ENCODE measurements at places on chromosomes 2 and 18.

DNA sequence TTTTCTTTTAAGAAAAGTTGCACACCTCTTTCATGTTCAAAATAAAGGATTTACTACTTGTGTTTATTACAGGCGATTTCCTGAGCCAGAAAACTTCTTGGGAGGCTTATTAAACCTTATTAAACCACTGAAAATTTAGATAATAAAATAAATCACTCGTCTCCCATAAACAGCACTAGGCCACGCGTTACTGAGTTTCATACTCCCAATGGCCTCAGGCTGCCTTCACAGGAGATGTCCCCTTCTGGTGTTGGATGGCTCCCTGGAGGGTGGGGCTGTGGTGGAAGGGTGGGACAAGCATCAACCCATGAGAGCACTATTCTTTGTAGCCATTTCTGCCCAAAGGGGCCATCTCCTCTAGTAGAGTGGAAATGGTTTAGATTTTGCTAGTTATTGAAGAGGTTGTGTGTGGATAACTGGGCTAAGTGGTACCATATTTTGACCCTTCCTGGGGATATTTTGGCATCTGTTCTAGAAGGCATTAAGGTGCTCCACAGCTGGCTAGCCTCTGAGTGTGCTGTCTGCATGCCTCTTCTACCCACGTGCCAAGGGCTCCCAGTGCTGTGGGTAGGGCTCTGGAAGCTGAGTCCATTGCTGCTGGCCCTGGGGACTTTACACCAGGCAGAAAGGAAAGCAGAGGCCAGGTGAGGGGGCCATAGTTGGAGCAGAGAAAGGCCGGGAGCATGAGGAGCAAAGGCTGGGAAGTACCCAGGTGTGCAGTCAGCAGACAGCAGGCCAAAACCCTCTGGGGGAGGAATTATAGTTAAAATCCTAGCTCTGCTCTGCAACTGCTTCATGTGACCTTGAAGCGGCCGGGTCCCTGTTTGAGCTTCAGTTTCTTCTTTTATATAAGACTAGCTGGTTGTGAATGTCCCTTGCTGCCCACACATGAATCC, 121.7 kb upstream of the SMAD2 start:
- no peak for DNase-seq

DNA sequence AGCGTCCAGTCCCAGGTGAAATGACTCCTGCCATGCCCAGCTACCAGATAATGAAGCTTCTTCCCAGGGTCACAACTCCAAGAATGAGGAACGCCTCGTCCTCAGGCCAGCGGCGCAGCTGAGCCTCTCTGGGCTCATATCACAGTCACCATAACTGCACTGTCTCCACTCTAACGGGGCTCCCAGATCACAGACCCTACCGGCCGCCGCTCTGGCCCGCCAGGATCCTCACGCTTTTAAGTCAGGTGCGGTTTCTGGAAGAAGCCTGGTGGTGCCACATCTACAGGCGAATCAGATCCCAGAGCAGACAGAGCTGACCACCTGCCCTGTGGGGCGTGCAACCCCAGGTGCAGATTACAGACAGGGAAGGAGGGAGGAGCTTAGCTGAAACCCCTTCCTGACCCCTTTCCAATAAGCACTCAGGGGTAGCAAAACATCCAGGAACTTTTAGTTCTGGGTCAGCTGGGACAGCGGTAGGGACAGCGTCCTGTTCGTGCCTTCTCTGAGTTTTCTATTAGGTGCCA, 3.7 kb upstream of the ACKR3 start:
- DNase-seq, result no peak

DNA sequence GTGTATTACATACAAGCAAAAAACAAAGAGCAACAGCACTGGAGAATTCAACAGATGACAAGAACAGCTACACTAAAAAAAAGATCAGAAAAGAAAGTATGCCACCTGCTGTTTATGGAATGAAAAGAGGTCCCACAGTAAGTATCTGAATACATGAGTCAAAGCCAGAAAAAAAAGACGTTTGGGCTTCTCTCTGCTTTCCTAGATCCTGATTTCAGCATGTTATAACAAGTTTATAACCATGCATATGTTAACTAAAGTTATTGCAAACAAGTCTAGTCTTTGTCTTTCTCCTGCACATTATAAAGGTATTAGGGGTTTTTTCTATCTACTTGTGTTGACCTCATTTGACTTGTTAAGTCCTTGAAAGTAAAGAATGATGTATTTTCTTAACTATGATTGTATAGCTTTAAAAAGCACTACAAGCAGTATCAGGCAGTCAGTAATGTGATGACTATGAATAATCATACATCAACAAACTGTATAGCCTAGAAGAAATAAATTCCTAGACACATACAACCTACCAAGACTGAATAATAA, 108.5 kb upstream of the COL5A2 start:
- DNase-seq, result no peak

DNA sequence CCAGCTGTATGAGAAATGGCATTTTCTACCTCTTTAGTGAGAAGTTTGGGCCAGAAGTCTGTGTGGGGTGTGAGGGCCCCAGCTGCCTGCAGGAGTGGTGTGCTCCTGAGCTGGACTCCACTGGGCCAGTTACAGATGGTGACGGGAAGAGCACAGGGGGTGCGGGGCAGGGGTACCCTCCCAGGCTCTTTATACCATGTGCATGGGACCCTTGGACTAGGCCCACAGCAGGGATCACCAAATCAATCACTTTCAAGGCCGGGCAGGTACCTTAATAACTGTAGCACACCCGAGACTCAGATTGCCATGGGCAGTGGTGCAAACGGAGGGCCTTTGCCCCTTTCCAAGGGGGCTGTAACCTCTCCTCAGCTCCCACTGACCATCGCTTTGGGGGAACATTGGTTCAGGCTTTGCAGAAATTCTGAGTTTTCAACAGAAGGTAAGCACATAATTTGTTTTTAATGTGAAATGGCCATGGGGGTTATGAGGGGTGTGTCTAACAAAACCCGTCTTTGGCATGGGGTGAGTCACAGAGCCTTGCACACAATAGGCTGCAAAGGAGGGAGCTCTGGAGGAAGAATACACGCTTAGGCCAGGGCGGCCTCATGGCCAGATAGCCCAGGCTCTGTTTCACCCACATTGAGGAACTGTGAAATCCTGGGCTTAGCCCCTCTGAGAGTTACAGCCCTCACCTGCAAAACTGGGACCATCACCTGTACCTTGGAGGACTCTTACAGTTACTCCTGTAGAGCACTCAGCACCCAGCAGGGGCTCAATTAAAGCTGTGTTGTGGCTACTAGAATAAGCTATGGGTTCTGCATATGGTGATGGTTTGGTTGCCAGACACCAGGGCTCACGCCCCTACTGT, 141.0 kb upstream of the BCL2L11 start:
- no peak for DNase-seq

GRCh38 chr2:173874894-173875237, 90.3 kb downstream of the SP3 start:
- no peak for DNase-seq

- no peak for DNase-seq
These were observed 13.1 kb downstream of the PKDCC start for GRCh38 chr2:42060718-42061619.

DNA sequence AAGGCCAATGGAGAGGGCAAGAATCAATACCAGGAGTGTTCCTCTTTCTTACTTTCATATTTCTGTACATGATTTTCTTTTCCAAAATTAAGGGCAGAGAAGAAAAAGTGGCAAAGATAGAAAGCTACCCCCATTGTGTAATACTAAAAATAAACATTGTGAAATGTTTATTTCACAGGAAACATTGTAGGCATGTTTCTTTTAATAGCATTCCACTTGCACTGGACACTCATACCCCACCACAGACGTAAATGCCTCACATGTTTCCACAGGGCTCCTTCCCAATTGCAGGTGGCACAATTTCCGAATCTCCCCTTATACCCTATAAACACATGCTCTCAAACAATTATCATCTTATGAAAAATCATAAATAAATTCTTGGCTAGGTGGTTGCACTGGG, 645.1 kb upstream of the SETBP1 start:
- no peak for DNase-seq

- DNase-seq, result no peak
These were observed 234.7 kb downstream of the C1D start for GRCh38 chr2:67828066-67828465.

- DNase-seq, result peak; percentile 61
These were observed 31.3 kb upstream of the SSB start for GRCh38 chr2:169767243-169767888.

GRCh38 chr2:36449213-36449612, 93.6 kb downstream of the CRIM1 start:
- no peak for DNase-seq

- DNase-seq, result no peak
These were observed 29.0 kb upstream of the EPAS1 start for GRCh38 chr2:46268196-46268595.

DNA sequence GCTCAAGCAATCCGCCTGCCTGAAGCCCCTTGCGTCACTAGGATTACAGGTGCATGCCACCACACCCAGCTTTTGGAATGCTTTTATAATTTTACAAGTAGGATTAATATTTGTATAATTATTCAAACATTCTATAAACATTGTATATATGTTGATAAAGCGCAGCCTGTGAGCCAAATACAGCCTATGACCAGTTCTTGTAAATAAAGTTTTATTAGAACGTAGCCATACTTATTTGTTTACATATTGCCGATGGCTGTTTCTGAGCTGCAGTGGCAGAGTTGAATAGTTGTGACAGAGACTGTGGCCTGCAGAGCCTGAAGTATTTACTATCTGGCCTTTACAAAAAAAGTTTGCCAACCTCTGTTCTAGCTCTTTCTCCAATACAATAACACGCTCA, 232.6 kb downstream of the OTX1 start:
- no peak for DNase-seq

GRCh38 chr2:180122874-180123273, 115.8 kb upstream of the CWC22 start:
- DNase-seq, result no peak

- no peak for DNase-seq
These were observed 85.6 kb upstream of the TSPYL6 start for GRCh38 chr2:54341656-54342055.

- DNase-seq, result no peak
These were observed 24.2 kb downstream of the LIPG start for GRCh38 chr18:49585781-49586663.

- DNase-seq, result no peak
These were observed 996 bp downstream of the TGFBRAP1 start for GRCh38 chr2:105328281-105329196.

- DNase-seq, result no peak
These were observed 34.6 kb downstream of the ADCY3 start for GRCh38 chr2:24885221-24886125.

DNA sequence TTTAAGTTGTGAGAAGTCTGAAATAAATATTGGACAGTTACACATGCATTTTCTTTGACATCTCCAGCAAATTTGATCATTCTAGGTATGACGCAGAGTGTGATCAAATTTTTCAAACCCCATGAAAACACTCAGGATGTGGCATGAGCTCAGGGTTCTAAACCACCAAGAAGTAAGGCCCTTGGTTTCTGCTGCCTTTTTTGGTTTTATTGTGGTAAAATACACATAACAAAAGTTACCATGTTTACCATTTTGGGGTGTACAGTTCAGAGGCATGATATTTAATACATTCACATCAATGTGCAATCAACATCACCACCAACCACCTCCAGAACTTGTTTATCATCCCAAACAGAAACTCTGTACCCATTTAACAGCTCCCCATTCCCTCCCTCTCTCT, 64.3 kb upstream of the TTN start:
- no peak for DNase-seq

DNA sequence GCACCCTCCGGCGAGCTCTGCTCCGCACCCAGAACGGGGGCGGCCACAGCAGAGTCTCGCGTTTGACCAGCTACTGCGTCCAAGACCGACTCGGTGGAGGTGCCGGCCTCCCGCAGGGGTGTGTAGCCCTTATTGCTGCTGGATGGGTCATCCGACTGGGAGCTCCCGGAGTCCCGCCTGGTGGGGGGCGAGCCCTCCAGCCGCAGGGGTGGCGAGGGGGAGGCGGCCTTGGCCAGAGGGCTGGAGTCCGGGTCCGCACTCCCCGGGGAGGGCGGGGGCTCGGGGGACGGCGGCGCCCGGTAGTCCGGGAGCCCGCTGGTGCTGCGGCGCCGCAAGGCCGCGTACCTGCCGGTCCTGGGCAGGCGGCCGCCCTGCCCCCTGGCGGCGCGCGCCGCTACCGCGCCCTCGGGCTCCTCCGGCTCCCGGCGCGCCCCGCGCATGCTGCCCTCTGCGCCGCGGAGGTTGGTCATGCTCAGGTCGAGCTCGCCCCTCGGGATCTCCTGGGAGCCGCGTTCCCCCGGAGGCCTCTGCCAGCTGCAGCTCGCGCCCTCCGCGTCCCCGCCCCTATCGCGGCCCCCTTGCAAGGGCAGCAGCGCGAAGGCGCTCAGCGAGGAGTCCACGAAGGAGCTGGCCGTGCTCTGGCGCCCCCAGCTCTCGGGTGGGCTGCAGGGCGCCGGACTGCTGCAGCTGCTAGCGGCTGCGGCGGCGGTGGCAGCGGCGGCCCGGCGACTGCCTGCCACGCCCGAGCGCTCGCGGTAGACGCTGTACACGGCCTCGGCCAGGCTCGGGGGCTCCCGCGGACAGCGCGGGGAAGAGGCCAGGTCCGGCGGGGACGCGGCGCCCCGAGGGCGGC, 4.8 kb downstream of the TMEM200C start:
- DNase-seq, result no peak

DNA sequence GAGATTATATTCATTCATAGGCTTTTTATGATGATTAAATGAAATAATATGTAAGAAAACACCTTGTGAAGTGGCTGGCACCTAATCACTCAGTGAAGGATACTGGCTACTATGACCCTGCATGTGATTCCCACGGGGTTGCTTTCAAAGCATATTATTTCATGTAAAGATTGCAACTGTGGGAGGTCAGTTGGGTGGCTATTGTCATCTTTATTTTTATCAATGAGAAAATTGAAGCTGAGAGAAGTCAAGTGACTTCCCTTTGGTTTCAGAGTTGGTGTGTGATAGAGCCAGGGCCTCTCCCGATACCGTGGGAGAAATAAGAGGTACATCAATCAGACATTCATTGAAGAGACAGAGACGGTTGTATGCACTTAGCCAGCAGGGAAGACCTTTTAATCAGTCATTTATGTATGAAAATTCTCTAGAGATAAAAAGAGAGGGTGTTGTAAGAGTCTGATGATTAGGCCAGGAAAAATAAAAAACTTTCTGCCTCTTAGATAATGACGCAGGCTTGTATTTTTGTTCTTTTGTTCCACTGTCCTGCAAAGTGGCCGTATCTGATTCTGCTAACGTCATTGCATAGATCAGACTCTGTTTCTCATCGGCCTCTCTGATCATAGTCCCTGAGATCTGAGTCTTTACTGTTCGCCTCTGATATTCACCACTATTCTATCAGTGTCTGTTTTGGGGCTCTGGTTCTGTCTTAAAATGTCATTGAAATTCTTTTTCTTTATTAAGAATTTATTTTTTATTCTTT, 50.5 kb downstream of the QPCT start:
- no peak for DNase-seq

- no peak for DNase-seq
These were observed 556.7 kb upstream of the FSIP2 start for GRCh38 chr2:185181901-185182300.

DNA sequence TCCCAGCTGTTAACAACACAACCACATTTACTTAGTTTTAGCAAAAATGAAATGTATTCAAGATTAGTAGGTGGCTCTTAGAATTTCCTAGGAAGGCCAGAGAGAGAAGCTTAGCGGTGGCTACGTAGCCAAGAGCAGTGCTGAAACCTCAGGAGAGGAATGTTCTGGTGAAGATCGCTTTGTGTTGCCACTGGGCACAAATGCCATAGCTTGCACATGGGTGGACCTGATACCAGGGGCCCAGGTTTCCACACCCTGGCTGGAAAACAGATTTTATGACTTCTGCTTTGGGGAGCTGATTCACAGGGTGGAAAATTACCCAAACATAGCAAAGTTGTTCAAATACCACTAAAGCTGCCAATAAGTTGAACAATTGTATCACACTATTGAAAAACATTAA, 43.4 kb downstream of the THUMPD2 start:
- DNase-seq, result no peak

Measured in K562 (cell line).